ENCODE measurements at places on chromosomes 3 and 15.
A peak's percentile ranks its signal among the peaks of the same experiment; 100 is the strongest.

GRCh38 chr15:70172566-70173225, 75.0 kb upstream of the TLE3 start:
- no peak for DNase-seq

DNA sequence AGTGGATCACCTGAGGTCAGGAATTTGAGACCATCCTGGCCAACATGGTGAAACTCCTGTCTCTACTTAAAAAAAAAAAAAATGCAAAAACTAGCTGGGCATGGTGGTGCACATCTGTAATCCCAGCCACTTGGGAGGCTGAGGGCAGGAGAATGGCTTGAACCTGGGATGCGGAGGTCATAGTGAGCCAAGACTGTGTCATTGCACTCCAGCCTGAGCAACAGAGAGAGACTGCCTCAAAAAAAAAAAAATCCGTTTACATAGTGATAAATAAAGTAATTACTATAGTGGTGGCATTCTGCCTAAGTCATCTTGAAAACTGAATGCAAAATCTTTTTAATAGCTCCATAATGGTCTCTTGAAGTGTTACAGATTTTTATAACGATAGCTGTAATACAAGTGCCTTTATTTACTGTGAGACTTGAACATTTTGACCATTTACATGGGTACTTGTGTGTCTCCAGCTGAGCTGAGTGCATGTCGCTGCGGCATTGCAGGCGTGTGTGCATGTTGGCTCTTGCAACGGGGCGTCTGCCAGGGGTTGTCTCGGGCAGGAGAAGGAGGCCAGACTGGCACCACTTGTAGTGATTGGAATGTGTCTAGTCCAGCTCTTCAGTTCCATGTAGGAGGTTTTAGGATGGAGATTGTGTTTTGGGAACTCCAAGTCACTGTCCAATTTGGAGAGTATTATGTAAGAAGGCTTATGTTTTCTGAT, 111.9 kb downstream of the IGF1R start:
- no peak for DNase-seq

GRCh38 chr3:39088456-39088855, 19.0 kb downstream of the GORASP1 start:
- DNase-seq: no peak

- no peak for DNase-seq
Measured at GRCh38 chr3:180678231-180678630, 1.1 kb downstream of the CCDC39 start.

DNA sequence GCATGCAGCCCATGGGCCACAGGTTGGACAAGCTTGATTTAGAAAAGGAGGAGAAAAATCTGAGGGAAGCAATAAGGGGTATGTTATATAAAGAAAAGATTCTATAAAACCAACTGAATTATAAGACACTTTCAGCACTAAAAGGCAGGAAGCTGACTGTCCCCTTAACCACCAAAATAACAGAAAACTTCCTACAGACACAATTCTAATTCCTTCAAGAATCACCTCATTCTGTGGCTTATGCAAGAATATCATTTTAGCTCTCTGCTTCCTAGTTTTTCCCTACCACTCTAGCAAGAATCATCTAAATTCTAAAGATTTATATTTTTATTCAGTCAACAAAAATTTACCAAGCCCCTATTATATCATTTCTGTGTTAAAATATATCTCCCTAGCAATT, 6.3 kb downstream of the STAG1 start:
- no peak for DNase-seq

DNA sequence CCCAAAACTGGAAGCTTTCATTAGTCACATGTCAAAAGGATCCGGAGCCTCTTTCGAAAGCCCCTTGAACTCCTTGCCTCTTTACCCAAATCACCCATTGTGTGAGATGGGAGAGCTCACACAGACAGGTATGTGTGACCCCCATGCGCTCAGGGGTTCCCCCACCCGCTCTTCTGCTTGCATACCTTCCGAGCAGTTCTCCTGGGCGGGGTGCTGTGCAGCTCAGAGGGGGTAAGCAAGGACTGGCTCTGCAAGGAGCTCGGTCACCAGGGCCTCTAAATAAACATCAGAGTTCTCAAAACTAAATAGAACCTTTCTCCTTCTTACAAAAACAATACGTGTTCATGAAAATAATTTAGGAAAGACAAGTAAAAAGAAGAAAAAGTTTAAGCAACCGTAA, 55.7 kb downstream of the PXYLP1 start:
- DNase-seq: no peak

- no peak for DNase-seq
Measured at GRCh38 chr3:167750272-167750971, 14.9 kb downstream of the SERPINI1 start.

GRCh38 chr3:80014576-80014975, 246.8 kb upstream of the ROBO1 start:
- no peak for DNase-seq

DNA sequence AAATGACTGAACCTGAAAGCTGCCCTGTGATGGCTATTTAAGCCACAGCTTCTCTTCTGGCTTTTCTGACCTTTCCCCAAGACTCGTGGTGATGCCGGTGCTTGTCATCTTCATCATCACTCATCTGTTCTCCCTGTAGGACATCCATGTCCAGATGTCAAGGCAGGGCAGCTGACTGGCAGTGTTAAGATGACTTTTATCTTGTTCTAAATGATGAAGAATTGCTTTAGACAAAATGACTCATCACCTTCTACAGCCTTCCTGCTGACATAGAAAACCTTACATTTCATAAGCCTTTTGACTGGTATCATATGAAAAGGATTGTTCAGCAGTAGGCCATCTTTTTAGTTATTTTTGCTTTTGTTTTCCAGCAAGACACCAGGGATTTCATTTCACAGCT, 67.0 kb upstream of the GPR149 start:
- DNase-seq: no peak

GRCh38 chr15:88232771-88233201, 23.8 kb downstream of the NTRK3 start:
- DNase-seq: no peak

GRCh38 chr15:57017024-57017423, 98.6 kb downstream of the TCF12 start:
- no peak for DNase-seq

- DNase-seq: no peak
Measured at GRCh38 chr3:146159616-146160320, 1.2 kb downstream of the PLOD2 start.

DNA sequence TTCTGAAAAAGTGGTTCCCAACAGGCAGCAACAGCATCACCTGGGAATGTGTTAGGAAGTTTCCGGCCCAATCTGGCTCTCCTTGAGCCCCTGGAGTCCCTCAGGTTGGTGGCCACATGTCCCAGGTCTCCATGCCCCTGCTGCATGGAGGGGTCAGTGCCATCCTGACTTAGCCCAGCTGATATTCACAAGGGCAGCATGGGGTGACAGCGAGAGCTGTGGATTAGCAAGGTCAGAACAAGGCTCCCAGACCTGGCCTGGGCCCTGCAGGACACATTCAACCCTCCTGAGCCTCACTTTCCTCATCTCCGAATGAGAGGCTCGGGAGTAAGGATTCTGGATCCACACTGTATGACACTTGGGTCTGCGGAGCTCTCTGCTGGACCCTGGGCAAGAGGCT, 243.8 kb upstream of the TLE3 start:
- no peak for DNase-seq

DNA sequence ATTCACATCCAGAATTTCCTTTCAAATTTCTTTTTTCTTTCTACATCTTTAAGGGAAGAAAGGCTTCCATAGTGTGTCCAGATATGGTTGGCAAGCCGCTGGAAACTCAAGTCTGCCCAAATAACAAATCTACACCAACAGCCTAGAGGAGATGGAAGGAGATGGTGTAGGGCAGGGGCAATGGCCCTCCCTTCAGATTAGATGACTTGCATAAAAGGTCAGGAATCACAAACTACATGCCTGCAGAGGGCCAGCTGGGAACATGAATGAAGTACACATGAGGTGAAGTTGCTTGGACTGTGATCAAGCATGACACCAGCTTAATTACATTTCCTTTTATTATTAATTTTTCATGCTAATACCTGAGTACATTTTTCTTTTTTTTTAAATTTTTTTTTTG, 10.2 kb downstream of the SLC27A2 start:
- DNase-seq: no peak

DNA sequence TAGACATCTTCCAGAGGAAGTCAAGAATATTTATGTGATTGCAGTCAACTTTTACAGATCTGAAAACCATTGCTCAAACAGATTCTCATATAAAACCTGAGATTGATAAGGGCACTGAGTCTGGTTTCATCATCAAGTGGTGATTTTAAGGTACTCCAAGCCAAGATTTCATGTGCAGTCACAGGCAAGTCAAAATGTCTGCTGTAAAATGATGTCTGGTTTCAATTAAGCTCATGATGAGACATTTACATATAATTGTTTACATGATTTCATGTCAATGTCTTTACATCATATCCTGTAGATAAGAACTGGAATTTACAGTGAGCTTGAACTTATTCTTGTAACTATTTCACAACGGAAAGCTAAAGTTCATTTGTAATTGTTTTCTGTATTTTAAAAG, 1215.5 kb downstream of the ROBO2 start:
- peak; percentile 20 for DNase-seq

GRCh38 chr15:88828791-88829190, 25.6 kb downstream of the ACAN start:
- no peak for DNase-seq

DNA sequence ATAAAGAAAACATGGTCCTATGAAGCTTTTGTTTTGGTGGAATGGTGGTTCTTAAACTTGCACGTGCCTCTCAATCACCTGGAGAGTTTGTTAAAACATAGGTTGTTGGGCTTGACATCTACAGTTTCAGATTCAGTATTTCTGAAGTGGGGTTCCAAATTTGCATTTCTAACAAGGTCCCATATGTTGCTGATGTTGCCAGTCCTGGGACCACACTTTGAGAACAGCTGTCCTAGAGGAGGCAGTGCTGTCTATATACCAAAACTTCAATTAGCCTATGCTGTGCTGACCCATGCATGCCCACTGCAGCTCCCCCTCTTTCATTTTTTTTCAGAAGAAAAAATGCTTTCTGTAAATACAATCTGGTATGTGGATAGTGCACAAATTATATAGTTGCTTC, 31.3 kb downstream of the ALCAM start:
- DNase-seq: no peak

GRCh38 chr3:38028621-38029361, 651 bp downstream of the PLCD1 start:
- peak; percentile 61 for DNase-seq

- no peak for DNase-seq
Measured at GRCh38 chr3:152192050-152192449, 76.7 kb upstream of the MBNL1 start.

GRCh38 chr3:18099611-18100010, 325.5 kb downstream of the SATB1 start:
- DNase-seq: no peak

GRCh38 chr3:127726894-127727293, 54.1 kb downstream of the ABTB1 start:
- no peak for DNase-seq

DNA sequence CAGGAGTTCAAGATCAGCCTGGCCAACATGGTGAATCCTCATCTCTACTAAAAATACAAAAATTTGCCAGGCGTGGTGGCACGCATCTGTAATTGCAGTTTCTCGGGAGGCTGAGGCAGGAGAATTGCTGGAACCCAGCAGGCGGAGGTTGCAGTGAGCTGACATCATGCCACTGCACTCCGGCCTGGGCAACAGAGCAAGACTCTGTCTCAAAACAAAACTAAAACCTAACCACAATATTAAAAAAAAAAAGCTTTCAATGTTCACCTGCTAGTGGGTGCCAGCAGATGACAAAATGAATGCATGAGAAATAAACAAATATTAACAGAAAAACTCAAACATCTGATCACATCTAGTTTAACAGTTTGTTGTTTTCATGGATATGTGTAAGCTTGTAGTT, 9.0 kb downstream of the SLC24A1 start:
- no peak for DNase-seq

DNA sequence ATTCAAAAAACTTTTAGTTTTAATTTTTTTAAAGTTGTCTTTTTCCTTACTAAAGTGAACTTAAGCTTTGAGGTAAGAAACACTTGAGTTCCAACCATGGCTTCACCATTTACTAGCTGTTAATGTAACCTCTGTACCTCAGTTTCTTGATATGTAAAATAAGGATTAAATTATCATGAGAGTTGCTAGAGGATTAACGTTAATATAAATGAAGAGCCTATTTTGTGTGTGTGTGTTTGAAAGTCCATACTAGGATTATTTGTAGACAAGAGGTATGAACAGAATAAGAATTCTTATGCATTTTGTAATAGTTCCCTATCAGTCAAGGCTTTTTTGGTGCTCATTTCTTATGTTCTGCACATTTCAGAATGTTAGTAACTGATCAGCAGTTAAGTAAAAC, 93.7 kb downstream of the MME start:
- DNase-seq: no peak

DNA sequence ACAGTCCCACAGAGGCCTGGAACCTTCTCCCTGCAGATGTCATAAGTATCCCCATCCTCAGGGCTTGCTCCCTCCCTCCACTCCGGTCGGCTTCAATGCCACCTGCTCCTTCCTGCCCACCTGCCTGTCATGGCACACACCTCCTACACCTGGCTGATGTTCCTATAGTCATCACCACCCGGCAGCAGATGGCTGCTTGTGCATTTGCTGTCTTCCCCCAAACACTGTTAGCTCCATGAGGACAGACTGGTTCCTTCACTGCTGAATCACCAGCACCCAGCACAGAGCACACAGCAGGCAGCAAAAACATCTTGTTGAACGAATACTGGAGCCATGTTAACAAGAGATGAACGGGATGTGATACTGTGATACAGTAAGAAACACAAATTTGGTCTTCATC, 14.8 kb downstream of the TARS3 start:
- no peak for DNase-seq

- no peak for DNase-seq
Measured at GRCh38 chr15:43125100-43125661, 8.2 kb upstream of the TMEM62 start.

GRCh38 chr15:63601704-63602185, 4.6 kb downstream of the FBXL22 start:
- DNase-seq: no peak

DNA sequence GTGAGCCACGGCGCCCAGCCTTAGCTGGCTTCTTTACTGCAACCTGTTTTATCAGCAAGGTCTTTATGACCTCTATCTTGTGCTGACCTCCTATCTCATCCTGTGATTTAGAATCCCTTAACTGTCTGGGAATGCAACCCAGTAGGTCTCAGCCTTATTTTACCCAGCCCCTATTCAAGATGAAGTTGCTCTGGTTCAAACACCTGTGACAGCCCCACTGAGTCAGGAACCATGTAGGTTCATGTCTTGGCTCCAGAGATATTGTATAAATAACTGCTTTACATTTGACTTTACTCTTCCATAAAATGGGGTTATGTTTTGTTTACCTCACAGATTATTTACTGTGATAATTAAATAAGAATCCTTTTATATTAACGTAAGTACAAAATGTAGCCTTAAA, 27.1 kb upstream of the ANO10 start:
- no peak for DNase-seq

- DNase-seq: peak; percentile 78
Measured at GRCh38 chr15:71800835-71801745, 9.3 kb upstream of the NR2E3 start.
